ENCODE measurements at places on chromosomes 16 and 17.

DNA sequence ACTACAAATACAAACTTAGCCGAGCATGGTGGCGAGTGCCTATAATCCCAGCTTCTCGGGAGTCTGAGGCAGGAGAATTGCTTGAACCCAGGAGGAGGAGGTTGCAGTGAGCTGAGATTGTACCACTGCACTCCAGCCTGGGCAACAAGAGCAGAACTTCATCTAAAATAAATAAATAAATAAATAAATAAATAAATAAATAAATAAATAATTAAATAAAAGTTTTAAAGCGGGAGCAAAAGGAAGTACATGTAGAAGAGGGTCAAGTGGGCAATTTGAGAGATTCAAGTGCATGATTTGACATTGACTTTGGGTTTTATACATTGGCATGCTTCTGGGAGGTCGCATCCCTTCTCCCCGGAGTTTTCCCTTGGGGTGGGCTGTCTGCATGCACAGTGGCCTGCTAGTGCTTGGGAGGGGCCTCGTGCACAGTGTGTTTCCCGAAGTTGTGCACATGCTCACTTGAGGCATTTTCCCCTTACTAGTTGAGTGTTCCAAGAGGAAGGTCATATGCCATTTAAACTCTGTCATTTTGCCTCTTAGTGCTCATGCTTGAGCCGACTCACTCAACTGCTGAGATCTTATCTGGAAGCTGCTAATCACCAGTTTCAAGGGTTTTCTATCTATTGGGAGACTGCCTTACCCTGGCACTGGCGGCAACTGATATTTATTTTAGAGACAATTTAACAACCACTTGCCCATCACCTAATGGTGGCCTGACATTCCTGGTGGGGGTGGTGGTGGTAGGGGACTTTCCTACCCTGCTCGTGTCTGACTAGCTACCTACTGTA lies 193.2 kb upstream of the MPHOSPH6 start:
- no peak for DNase-seq

GRCh38 chr17:66676421-66676820 lies 158.5 kb upstream of the CACNG5 start:
- no peak for DNase-seq

DNA sequence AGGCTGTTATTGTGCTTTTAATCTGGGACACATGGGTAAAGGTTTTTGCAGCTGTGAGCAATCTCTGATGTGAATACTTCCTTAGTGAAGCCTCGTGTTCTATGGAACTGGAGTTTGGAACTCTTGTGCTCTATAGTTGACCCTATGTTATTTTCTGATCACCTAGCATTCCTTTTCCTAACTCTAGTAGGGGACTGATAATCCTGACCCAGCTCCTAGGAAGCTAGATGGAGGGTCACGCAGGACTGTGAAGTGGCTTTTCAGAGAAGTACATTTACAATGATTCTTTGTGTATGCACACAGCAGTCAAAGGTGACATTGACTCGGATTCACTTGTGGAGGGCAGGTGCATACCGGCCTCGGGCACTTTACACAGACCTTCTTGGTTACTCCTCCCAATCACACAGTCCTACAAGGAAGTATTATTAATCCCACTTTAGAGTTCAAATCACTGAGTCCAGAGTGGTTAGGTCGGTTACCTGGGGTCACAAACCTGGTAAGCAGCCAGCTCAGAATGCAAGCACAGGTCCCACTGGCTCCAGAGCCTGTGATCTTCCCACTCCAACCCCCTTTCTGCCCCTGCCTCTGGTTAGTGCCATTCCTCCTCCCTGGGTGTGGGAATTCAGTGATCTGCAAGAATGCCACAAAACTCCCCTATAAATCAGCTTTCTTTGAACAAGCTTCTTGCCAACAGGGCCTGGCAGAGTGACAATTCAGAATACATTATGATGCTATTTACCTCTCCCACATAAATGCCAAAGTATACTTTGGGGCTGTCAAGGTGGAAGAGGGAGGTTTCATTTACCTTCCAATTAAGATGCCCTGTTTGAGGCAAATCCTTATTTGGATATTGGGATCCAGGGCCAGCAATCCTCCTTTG lies 7.1 kb downstream of the CHD9NB start:
- no peak for DNase-seq

GRCh38 chr16:12371497-12371896 lies 395.0 kb downstream of the SNX29 start:
- DNase-seq = no peak
